ENCODE measurements at places on chromosomes 12 and 14. TPM values are rescaled to one million over a fixed set of nuclear protein-coding genes. Genes with fewer than 3 reads are reported as not detected.

DNA sequence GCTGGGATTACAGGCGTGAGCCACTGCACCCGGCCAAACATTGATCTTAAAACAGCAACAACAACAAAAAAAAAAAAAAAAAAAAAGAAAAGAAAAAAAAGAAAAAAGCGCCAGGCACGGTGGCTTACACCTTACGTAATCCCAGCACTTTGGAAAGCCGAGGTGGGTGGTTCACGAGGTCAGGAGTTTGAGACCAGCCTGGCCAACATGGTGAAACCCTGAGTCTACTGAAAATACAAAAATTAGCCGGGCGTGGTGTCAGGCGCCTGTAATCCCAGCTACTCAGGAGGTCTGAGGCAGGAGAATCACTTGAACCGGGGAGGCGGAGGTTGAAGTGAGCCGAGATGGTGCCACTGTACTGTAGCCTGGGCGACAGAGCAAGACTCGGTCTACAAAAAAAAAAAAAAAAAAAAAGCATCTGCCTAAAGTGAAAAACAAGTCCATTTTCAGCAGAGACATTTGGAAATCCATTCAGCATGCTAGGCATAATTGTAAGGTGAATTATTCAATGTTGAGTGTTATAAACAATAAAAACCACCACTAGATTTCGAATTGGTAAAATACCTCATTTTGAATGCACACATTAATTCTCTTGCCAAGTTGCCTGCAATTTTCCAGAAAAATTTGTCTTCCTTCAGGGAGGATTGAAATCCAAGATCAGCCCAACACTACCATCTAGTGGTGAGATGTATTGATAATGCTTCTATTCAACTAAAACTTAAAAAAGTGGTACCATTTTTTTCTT, 8.0 kb upstream of the CERS5 start:
- no peak for DNase-seq

DNA sequence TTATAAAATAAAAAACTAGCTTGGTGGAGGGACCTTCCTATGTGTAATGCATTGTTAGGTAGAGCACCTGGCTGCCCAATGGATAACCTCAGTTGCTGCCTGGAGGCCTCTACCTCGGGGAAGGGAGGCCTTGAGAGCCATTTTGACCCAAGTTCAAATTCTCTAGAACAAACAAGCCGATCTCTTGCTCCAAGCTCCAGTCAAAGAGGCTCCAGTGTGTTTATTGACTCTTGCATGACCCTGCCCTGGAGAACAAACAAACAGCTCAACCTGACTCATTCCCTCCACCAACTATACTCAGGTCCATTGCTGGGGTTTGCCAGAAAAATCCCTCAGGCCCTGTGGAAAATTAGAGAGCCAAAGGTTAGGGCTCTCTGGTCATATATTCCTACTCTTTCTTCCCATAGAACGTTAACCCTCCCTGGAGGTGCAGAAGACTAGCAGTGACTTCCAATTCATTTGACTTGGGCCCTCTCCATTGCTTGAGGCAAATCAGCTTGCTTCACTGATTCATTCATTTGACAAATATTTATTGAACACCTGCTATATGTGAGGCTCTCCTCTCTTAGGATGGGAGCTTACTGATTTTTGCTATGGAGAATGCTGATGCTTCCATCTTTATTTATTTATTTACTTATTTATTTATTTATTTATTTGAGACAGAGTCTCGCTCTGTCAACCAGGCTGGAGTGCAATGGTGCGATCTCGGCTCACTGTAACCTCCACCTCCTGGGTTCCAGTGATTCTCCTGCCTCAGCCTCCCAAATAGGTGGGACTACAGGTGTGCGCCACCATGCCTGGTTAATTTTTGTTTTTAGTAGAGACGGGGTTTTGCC, 73.7 kb upstream of the CISTR start:
- no peak for DNase-seq

INHBE gene
- total RNA-seq, result not detected

DNA sequence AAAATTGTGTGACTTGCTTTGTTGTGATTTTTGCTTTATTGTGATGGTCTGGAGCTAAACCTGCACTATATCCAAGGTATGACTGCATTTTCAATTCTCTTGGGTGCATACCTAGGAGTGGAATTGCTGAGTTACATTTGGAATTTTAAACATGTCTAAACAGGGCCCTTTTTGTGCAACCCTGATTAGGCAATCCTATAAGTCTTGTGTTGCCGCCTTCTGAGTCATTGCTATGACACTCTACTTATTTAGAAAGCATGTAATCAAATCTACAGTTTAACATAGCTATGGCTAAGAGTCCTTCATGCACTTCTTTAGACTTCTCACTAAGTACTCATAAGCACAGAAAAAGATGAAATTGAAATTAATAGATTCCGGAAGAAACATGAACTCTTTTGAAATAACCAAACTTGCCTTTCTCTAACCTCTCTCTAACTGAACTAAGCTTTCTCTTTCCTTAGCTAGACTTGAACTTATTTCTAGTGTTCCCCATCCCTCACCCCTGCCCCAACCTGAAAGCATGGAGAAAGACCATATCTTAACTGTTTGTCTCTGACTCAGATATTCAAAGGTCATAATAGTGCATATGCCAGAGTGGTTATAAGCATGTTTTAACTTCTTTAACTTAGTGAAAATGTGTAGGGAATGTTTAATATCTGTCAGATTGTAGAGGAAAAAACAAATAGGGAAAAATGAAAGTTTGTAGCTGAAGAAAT, 203.0 kb downstream of the SNAPC1 start:
- no peak for DNase-seq

DNA sequence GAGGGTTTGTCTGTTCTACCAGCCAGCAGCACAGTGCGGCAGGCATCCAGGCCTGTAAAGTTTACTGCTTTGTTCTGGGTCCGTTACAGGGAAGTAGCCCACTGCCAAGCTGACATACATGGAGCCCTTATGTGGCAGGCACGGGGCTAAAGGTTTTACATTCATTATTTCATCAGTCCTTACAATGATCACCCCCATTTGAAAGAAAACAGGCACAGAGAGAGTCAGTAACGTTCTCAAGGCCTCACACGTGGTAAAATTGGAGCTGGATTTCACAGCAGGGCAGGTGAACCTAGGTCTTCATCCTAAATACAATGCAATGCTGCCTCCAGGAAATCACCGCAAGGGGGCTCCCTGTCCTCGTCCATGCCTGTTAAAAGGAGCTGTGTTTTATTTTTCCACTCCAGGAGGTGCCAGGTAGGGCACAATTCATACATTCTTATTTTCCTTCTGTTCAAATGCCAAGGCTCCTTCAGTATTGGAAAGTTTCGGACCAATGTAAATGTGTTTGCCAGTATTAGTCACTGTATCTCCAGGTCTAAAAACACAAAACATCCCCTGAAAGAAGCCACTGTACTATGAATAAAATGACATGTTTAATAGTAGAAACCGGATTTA, 172.2 kb upstream of the GZMB start:
- DNase-seq, result peak; percentile 69

DNA sequence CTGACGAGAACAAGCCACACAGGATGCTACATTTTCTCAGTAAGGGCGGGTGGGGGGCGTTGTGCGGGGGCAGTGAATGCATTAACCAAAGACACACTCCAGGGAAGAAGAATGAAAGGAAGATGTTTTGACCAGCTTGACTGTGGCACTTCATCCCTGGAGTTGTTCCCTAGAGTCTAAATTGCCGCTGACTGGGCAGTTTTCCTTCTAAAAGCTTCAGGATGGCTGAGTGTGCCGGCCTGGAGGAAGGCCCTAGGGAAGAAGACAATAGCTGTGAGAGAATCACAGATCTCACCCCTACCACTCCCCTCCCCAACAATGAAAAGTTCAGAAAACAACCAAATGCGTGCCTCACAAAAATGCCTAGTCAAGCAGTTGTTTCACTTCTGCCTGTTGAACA, 67.2 kb downstream of the NKX2-1 start:
- no peak for DNase-seq

DNA sequence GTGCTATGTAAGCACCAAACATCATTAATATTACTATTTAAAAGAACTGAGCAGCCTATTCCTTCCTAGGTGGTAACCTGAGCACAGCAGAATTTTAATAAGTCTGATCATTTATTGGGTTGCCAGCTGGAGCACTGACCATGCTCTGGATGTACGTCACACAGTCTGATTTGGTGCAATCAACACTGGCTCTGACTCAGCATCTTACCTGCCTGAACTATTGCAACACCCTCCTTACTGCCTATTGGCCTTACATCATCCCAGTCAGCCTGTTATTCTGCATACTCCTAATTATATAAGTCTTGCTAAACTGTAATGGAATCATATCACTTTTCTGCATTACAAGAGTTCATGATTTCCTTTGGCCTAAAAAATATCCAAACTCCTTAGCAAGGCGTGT, 149.7 kb downstream of the PTPRO start:
- no peak for DNase-seq

- DNase-seq, result no peak
Observed at GRCh38 chr14:52049721-52050588, 18.9 kb downstream of the NID2 start.

DNA sequence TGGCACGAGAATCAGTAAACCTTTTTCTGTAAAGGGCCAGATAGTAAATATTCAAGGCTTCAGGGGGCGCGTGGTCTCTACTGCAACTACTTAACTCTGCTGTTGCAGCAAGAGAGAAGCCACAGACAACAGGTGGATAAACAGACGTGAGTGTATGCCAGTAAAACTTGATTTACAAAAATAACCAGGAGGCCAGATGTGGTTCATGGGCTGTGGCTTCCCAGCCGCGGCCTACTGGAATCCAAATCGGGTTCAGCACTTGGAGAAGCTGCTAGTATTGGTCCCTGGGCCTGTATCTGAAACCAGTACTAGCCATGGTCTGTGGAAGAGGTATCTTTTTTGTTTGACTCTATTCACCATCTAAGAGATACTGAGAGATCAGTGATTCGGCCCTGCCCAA, 13.3 kb downstream of the PPP2R5C start:
- DNase-seq, result no peak

DNA sequence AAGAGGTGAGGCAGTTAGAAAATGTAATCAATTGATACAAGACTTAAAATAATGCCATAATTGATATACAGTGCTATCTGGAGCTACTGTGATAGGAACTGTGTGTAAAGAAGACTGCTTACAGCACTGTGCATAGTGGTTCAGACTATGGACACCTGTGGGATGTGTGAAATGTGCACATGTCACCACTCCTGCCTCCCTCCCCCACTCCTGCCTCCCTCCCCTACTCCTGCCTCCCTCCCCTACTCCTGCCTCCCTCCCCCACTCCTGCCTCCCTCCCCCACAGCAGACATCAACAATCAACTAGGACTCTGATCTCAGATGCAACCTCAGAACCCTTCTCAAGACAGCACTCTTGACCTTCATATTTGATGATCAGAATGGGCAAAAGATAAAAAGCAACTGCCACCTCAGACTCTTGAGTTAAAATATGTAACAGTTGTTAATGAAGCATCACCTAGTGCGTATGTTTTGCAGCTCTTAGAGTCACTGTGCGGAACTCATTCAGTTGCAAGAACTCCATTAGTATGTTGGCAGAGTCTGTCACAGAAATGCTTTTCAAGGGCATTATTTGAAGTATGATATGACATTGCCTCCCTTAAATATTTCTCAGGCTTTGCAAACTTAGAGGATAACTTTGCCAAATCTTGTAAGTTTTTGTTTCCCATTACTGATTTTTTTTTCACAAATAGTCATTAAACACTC, 255.2 kb upstream of the DDHD1 start:
- no peak for DNase-seq

GRCh38 chr14:25118671-25119070, 68.7 kb upstream of the STXBP6 start:
- DNase-seq, result no peak

GRCh38 chr12:76074701-76075336, 9.7 kb downstream of the NAP1L1 start:
- DNase-seq, result no peak

RTN1 gene
- total RNA-seq, result 12.6 TPM

KCNK10 gene
- total RNA-seq, result not detected

DNA sequence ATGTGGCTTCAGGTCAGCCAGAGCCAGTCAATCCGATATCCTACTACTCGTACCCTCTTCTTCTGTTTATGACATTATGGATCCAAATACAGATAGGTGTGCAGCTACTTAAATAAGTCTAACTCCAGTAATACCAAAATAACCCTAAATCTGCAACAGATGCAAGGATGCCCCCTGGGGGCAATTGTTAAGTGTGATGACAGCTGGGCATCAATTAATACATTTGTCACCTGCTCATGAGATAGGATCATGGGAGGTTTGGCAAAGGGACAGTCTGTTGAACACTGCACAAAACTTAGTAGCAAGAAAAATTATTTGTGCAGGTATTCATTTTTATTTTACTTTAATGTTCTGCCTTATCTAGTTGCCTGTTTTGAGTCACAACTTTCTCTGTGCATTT, 83.2 kb downstream of the SLC38A6 start:
- no peak for DNase-seq

HPD gene
- 8.5 TPM for total RNA-seq

P2RX2 gene
- total RNA-seq, result not detected

- no peak for DNase-seq
Observed at GRCh38 chr14:99686557-99687283, 2.6 kb downstream of the CYP46A1 start.

GRCh38 chr12:121748571-121749265, 36.2 kb downstream of the TMEM120B start:
- no peak for DNase-seq

CCDC175 gene
- total RNA-seq, result not detected

DNA sequence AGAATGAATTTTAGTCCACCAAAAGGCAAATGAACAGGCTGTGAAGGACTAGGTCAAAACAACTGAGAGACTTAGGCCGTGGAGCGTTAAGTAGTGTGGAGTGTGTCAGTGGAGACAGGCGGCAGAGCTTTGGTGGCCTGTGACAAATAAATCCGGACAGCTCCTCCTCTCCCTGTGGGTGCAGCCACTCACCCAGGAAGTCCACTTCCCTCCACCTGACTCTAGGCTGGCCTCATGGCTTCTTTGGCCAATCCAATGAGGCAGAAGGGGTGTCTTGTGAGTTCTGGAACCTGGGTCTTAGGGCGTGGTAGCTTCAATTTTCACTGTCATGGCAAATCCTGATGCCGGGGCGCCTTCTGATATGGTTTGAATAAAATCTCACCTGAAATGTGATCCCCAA, 180.9 kb upstream of the C14orf180 start:
- no peak for DNase-seq

PLEKHD1 gene
- total RNA-seq, result not detected

DNA sequence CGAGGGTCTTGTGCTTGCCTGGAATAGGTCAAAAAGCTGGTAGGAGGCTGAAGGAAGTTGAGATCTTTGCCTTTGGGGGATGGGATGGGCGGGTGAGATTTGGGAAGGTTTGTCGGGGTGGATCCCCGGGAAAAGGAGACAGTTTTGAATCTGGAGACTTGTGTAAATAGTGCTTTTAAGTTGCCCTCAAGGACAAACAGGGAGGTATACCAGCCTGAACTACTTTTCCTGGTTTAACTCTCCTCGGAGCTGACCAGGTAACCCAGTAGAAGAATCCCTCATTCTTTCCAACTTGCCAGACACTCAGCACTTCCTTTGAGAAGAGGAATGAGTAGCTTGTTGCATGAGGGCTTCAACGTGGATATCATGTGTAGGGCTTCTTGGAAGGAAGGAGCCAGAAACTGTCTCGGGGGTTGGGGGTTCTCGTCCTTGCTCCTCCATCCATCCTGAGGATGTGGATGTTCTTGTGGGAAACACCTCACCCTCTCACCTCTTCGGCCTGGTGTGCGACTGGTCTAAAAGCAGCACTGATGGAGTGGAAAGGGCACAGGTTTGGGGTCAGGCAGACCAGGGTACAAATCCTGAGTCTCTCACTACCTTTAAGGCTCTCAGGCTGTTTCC, 1.9 kb downstream of the TEAD4 start:
- DNase-seq, result no peak

- no peak for DNase-seq
Observed at GRCh38 chr12:77308056-77308455, 242.7 kb upstream of the E2F7 start.

NUDT4 gene
- total RNA-seq, result 43.1 TPM
